ENCODE measurements at places on chromosomes 12 and 14. TPM values are rescaled to one million over a fixed set of nuclear protein-coding genes. Genes with fewer than 3 reads are reported as not detected.

ANAPC7 gene
- 34.8 TPM for total RNA-seq

GRCh38 chr14:67675219-67675582 is 769 bp upstream of the VTI1B start:
- peaks cover 3% of the 10 kb centered on the region for H3K36me3 ChIP-seq
- peak overlapping the region; percentile 99 for H3K27ac ChIP-seq
- no peaks in the 10 kb centered on the region for H3K27me3 ChIP-seq
- peak overlapping the region; percentile 77 for H3K4me3 ChIP-seq

DNA sequence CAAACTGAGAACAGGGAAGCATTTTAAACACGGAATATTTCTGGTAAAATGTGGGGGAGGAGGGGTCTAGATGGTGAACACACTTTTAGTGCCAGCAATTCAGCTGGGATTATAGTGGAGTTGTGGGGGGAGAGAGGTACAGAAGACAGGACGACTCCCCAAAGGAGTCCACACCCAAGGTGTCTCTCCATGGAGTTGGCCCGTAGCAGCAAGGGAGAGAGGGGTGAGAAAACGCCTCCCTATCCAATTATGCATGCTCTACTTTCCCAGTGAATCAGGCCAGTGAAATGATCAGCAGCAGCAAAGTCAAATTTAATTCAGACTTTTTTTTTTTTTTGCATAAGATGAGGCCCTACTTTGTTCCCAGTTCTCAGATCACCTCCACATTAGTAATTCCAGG is 38.6 kb downstream of the BTG1 start:
- H3K4me1 ChIP-seq: peaks cover 14% of the 10 kb centered on the region
- no peak for DNase-seq
- H3K27me3 ChIP-seq: no peaks in the 10 kb centered on the region
- H3K4me3 ChIP-seq: no peak overlapping the region
- H3K36me3 ChIP-seq: no peaks in the 10 kb centered on the region
- no peak overlapping the region for H3K27ac ChIP-seq

- H3K4me1 ChIP-seq: no peaks in the 10 kb centered on the region
- no peak overlapping the region for H3K4me3 ChIP-seq
- no peaks in the 10 kb centered on the region for H3K27me3 ChIP-seq
- H3K36me3 ChIP-seq: no peaks in the 10 kb centered on the region
Measured at GRCh38 chr12:124795081-124795948, 68.3 kb downstream of the SCARB1 start.

DNA sequence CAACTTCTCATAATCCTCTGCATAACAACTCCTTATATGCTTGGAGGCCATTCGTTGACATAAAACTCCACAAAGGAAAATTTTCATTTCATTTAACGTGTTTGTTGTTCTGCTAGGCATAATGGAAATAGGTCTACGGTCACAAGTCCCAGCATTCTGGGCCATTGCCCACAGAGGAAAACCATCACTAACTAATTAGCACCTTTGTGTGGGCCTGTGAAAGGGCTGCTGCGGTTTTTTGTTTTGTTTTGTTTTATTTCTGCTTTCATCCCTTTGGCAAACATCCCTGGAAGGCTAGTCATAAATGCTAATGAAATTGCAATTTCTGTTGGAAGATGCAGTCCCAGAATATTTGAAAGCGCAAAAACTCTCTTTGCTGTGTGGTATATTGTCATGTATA is 180.3 kb downstream of the RMST start:
- H3K27ac ChIP-seq: no peak overlapping the region
- no peaks in the 10 kb centered on the region for H3K27me3 ChIP-seq
- H3K4me3 ChIP-seq: no peak overlapping the region
- H3K36me3 ChIP-seq: no peaks in the 10 kb centered on the region
- no peak for DNase-seq
